Kidney (tissue), 22 donors: ENCODE measurements at places on chromosomes 13 and 19.

DNA sequence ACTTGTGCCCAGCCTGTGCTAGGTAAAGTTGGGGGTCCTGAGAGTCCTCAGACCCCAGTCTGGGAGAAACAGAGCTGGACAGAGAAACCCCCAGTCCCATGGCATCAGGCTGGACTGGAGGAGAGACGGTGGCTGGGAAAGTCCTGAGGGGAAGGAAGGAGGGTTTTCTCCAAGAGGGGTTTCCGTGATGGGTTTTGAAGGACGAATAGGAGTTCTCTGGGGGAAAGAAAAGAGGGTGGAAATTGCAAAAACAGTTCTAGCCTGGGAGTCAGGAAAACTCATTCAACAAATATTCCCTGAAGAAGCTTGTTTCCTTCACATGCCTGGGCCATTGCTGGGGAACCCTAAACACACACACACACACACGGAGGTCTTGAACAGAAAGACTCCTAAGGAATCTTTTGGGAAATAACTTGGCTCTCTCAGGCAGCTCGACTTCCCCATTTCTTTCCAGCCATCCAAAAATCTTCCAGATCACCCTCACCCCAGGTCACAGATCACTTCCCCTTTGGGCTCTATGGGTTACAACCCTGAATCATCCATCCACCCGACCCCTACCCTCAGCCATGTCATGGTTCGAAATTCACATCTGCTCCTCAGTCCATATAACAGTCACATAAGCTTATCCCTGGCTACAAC, 47.5 kb downstream of the COLGALT1 start:
- no peak for DNase-seq

DNA sequence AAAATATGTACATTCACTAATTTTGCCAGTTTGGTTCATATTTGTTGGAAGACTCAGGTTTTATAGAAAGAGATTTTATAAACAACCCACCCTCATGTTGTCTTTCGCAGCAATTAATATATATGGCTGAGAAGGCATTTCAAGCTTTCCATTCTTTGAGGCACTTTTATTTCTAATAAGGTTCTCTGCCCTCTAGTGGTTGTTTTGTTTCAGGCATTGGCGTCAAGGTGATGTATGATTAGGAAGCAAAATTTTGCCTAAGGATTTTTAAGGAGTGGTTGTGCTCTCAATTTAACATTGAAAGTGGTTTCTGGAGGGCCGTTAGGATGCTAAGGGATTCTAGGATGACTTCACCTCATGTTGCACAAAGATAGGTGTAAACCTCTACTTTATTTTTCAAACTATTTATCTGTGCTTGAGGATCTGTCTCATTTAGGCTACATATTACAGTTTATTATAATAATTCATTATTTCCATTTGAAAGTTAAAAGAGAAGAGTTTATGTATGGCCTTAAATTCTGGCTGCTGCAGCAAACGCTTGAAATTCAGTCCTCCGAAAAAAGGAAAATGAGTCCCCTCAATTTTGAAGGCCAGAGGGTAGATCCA, 35.9 kb downstream of the OXGR1 start:
- no peak for DNase-seq

DNA sequence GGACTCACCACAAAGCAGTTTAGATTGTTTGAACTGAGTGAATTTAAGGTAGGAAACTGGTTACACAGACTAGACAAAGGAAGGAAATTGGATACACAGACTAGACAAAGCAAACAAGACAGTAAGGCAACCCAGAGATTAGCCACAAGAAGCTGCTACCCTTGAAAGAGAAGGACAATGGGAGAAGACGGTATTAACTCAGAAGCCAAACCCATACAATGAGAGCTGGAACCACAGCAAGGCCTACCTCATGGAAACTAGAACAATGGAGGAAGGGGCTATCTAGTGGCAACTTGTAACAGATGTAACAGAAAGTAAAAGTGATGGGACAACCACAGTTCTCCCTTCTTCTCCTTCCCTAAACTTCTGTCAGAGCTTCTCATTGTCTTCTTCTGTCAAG, 410.9 kb upstream of the SPRY2 start:
- no peak for DNase-seq

GRCh38 chr13:95552208-95552538, 347 bp upstream of the CLDN10 start:
- peak; percentile 29 for DNase-seq

- DNase-seq: peak; percentile 30
These were observed 11.4 kb downstream of the FCHO1 start for GRCh38 chr19:17762505-17763229.

- DNase-seq: no peak
These were observed 35.2 kb upstream of the WDFY2 start for GRCh38 chr13:51549050-51549449.

DNA sequence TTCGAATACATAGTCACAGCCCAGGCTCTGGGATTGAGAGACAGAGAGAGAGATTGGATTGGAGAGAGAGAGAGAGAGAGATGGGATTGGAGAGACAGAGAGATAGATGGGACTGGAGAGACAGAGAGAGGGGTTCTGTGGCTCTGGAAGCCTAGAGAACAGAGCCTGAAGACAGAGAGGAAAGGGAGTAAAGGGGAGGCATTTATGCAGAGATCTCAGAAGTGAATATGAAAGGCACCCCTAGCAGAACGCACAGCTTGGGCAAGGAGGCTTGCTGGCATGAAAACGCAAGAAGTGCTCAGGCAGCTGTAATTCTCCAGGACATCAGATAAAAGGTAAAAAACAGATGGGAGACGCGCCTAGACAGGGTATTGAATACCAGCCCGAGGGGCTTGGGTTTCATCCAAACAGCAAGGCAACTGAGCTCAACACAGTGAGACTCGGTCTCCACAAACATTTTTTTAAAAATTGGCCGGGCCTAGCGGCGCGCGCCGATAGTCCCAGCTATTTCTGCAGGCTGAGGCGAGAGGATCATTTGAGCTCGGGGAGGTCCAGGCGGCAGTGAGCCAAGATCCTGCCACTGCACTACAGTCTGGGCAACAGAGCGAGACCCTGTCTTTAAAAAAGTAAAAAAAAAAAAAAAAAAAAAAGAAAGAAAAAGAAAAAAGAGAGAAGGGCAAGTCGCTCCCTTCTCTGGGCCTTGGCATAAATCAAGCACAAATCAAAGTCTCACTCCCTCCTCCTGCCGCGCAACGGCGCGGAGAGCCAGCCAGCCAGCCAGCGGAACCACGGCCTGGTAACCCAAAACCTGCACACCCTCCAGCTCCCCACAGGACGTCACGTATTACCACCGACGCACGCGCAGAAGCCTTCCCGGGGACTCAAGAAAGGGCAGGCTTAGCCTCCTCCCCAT, 774 bp upstream of the PPP2R1A start:
- DNase-seq: no peak

GRCh38 chr13:60066226-60066625, 97.5 kb downstream of the DIAPH3 start:
- DNase-seq: no peak
